Cerebellum (tissue), 4 donors: ENCODE measurements at places on chromosomes 1 and 21. TPM values are rescaled to one million over a fixed set of nuclear protein-coding genes. Genes with fewer than 3 reads are reported as not detected.

RGS1 gene
- total RNA-seq, result 14.8 TPM

GRCh38 chr21:30605968-30606367 lies 5.1 kb downstream of the KRTAP22-1 start:
- DNase-seq, result no peak

GRCh38 chr1:110555807-110556470 lies 37.0 kb upstream of the KCNA10 start:
- DNase-seq, result peak; percentile 74

DNA sequence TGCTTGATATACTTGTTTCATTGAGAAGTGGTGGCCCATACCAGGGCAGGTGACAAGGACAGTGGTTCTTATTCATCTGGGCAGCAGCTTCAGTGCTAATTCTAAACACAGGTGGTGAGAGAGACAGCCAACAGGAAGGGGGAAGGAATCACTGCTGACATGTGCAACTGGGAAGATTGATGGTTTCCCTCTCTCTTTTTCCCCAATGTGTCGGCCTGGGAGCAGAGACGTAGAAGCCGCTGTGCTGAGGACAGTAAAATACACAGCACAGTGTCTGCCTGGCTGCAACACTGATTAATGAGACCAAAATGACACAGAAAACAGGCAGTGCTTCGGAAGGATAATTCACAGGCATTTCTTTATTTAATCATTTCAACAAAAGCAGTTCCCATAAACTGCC lies 48.8 kb downstream of the WARS2 start:
- DNase-seq, result no peak

GRCh38 chr1:36818771-36819170 lies 215.5 kb downstream of the GRIK3 start:
- no peak for DNase-seq

PKP1 gene
- 0.45 TPM for total RNA-seq

LEFTY2 gene
- 0.09 TPM for total RNA-seq
